Activated T-cell treated with anti-CD3 and anti-CD28 coated beads, Interleukin-2, amount 50 U/mL, for 4 hours (primary cell): ENCODE measurements at places on chromosomes 13 and 19. TPM values are rescaled to one million over a fixed set of nuclear protein-coding genes. Genes with fewer than 3 reads are reported as not detected.

DNA sequence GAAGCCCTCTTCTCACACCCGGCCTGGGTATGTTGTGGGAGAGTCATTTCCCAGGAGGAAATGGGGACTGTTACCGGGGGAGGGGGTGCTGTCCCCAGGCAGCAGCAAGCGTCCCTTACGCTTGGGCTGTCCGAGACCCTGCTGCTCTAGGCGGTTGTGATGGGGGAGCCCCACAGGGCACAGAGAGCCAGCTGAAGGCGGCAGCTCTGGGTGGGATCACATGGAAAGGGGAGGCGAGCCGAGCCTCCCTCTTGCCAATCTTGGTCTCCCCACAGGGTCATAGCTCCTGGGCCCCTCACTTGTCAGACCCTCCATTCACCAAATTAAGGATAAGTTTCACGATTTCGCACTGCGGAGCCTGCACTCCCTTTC, 22.0 kb downstream of the EPN1 start:
- DNase-seq, result no peak

- DNase-seq, result no peak
Measured at GRCh38 chr13:98824376-98825160, 72.1 kb upstream of the SLC15A1 start.

- DNase-seq, result no peak
Measured at GRCh38 chr13:93328943-93329342, 102.3 kb downstream of the GPC6 start.

- DNase-seq, result no peak
Measured at GRCh38 chr19:13959962-13960862, 7.9 kb downstream of the DCAF15 start.

DNA sequence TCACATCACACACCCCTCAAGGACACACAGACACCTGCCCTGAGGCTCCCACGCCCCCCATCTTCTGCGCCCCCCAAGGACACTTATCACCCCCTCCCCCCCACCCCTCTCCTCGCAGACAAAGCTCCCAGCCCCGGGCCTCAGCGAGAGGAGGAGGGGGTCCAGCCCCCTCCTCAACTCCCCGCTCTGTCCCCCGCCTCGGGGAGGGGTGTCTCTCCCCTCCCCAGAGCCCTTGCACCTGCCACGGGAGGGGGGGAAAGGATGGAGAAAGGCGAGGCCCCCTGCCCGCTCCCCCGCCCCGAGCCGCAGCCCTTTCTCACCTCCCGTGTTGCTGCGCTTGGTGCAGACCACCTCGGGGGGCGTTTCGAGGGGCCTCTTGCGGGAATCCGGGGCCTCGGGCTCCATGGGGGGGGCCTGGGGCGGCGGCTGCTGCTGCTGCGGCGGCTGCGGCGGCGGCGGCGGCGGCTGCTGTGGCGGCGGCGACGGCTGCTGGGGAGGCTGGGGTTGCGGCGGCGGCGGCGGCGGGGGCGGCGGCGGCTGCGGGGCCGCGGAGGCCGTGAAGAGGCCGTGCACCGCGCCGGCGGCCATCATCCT, 621 bp downstream of the NOVA2 start:
- DNase-seq, result no peak

- DNase-seq, result no peak
Measured at GRCh38 chr13:57825066-57825465, 193.5 kb downstream of the PCDH17 start.

The PROZ gene
- not detected for total RNA-seq

The SYDE1 gene
- 0.76 TPM for total RNA-seq

The EDNRB gene
- not detected for total RNA-seq

The CEACAM8 gene
- not detected for total RNA-seq
